ENCODE measurements at places on chromosomes 5 and 9.
A peak's percentile ranks its signal among the peaks of the same experiment; 100 is the strongest.

DNA sequence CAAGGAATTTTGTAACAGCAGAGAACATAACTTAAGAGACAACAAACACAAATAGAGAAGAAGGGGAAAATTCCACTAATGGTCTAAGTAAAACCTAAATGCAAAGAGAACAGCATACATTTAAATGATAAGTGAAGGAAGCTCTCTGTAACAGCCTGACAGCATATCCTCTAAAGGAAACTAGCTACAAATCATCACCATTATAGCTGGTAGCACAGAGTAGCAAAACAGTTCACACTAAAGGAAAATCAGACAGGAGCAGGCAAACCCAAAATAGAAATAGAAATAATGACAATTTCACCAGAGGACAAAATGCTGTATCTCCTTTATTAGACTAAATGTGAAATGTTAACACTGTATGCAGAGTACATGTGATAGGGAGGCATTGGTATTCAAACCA lies 532.8 kb downstream of the PTPRD start:
- no peak for DNase-seq

DNA sequence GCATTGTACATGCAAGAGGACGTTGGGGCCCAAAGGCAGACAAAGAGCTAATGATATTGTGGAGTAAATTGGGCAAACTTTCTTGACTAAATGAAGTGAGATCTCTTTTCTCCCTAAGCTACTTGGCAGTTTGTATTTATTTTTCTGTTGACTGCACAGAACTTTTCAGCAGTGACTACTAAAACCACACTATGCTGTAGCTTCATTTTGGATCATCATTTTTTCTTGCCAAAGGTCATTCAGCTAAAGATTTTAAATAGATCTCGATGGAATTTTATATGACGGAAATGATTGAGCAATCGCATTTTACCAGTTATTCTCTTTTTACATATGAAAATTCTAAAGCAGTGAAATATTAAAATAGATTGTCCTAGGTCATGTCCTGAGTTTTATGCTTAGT lies 286.1 kb upstream of the ACTBL2 start:
- no peak for DNase-seq

DNA sequence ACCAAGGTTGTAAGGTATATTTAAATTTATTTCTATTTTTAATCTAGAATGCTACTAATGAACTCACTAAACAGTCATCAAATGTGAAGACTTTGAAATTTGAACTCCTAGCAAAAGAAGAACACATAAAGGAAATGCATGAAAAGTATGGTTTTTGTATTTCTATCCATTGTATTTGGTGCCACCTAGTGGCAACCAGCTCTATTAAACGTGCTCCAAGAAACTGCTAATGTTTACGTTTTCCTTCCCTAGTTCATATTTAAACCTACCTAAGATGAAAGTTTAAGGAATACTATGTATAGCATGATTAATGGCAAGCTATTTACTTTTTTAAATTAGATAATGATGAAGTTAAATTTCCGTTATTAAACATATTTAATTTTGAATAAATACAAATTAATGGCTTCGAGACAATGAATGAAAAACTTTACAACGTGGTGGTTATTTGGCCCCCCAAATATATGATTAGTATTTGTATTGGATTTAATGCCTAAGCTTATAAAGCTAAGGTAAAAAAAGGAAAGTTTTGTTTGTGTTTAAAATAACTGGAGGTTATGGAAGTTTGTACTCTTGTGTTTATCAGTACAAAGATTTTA lies 115.9 kb upstream of the SH3GL2 start:
- no peak for DNase-seq

DNA sequence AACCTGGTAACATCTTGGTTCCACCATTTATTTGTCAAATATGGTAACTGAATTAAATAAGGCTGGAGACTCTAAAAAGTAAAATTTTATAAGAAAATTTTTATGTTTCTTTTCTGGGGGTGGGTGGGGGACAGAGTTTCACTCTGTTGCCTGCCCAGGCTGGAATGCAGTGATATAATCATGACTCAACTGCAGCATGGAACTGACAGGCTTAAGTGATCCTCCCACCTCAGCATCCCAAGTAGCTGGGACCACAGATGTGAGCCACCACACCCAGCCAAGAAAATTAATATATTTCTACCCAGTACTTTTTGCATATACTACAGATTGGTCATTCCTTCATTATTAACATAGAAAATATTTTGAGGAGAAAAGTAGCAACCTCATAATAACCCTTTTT lies 216.9 kb downstream of the DEPDC1B start:
- no peak for DNase-seq

GRCh38 chr5:158992037-158992740 lies 107.5 kb downstream of the EBF1 start:
- DNase-seq = no peak

DNA sequence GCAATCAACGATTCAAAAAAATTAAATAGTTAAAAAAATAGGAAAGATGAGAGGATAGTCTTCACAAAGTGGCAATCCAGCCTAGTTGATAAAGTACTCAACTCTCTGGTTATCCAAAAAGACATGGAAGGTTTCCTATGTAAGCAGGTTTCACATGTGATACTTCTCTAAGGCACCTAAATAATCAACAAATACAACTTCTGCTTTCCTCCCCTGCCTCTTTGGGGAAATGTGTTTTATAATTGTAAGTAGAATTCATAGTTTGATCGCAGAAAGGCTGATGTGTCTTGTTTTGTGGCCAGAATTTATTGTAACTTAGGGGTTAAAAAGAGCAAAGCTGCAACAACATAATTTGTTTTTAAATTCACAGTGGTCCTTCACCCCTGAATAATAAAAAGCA lies 855.5 kb upstream of the DMAC1 start:
- no peak for DNase-seq

DNA sequence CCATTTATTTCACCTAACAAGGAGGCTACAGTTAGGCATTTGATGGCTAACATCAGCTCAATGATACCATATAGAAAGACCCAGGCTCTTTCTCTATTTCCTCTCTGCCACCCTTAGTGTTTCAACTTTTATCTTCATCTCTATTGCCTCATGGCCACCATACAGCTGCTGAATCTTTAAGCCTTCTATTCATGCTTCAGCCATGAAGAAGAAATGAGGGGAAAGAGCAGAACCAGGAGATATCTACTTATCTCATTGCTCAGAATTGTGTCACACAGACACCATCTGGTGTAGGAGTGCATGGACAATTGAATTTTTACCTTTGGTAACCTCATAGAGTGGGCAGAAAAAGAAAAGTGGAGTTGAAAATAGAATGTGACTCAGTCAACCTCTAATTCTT lies 6.7 kb downstream of the GAPT start:
- no peak for DNase-seq

DNA sequence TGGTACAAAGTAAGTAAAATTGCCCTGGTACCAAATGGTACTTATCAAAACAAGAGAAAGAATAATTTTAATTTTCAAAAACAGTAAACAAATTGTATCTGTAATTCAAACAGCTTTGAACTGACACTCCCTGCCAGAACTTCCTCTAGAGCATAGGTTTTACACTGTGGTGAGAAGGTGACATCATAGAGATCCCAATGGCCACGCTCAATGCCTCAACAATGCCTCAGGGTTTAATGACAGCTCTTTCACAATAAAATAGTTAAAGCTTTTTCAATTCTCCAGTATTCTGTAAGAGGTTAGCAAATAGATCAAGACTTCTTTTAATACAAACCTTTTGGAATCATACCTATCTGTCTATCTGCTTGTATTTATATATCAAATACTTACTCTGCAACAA lies 437.1 kb downstream of the PRR16 start:
- no peak for DNase-seq

DNA sequence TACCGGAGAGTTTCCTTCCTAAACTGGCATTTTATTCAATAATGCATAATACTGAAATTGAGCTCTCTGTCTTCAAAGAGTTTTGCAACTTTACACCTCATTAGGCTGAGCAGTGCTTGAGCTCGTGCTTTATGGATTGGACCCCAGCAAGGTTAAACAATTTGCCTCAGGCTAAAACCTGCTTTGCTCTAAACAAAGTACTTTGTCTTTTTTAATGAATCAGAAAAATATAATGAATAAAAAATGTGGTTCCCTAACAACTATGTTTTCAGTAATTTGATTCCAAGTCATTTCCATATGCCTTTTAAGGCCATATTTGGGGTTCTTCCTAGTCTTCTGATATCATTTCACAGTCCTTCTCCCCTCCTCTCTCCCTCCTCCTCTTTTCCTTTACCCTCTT lies 20.0 kb downstream of the ZNF366 start:
- no peak for DNase-seq

- DNase-seq = no peak
Measured at GRCh38 chr9:31837211-31837610, 547.2 kb upstream of the ACO1 start.

GRCh38 chr5:1726469-1726865 lies 73.2 kb downstream of the MRPL36 start:
- DNase-seq = no peak

DNA sequence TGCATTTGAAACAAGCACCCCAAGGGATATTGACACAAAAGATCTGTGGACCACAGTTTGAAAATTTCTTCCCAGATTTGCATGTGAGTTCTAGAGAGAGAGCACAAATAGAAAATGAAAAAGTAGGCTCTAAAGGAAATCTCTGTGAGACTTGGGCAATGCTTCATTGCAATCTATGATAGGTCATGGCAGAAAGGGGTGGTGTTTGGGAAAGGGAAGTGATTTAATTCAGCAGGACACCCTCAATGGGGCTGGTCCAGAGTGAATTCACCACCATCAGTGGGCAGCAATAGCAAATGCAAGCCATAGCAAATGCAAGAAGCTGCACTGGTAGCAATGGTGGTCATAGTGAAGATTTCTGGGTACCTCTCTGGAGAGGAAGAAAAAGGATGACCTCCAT lies 58.1 kb downstream of the ANKRD55 start:
- no peak for DNase-seq

- DNase-seq = no peak
Measured at GRCh38 chr5:79745255-79745654, 55.6 kb downstream of the CMYA5 start.

GRCh38 chr9:133709015-133709611 lies 29.0 kb downstream of the SARDH start:
- DNase-seq = no peak

DNA sequence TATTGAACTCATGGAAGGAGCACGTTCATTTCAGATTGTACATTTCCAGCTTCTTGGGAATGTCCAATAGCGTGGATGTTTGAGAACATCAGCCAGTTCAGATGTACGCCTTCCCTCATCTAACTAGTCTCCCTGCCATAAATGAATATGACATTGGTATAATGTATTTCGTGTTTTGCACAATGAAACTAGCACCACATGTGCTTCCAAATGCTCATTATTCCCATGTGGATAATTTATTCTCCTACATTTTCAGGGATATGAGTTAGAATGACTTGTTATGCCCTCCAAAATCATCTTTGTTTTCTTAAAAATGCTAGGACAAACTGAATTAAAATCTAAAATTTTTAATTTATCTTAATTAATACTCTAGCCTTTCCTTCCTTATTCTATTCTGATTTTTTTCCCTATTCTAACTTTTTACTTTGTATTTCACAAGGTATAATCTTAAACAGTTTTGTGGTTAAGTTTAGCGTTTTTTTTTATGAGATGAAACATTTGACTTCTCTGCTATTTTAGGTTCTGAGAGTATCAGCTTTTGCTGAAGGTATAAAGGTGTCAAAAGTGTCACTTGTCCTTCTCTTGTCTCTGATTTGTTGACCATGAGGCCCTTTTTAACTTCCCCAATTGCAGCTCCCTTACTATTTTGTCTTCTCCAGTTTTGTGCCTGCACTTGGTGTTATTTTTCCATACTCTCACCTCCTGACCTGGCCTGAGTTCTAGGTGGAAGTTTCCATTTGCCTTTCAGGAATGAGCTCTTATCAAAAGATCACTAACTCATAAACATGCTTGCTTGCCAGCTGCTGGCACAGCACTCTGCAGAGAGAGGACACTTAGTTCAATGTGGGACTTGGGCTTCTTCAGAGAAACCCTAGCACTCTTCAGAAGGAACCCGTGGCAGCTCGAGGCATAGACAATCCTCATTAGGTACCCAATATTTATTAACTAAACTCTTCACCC lies 106.8 kb downstream of the FRMD3 start:
- DNase-seq = no peak

DNA sequence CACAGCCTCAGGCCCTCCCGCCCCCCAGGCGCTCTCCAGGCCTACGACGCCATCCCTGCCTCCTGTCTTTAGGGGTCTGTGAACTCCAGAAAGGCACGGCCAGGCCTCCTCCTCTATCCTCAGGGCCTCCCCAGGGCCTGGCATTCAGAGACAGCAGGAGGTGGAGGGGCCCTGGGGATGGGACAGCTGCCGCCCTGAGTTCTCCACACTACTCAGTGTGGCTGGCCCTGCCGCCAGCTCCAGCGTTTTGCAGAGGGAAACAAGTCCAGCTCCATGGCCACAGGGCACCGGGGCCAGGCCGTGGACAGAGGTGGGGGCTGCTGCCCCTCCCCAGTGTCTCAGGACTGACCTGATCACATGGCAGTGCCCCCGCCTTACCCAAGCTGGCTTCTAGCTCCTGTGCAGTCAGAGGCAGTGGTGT lies 16.4 kb downstream of the SH3GLB2 start:
- no peak for DNase-seq

DNA sequence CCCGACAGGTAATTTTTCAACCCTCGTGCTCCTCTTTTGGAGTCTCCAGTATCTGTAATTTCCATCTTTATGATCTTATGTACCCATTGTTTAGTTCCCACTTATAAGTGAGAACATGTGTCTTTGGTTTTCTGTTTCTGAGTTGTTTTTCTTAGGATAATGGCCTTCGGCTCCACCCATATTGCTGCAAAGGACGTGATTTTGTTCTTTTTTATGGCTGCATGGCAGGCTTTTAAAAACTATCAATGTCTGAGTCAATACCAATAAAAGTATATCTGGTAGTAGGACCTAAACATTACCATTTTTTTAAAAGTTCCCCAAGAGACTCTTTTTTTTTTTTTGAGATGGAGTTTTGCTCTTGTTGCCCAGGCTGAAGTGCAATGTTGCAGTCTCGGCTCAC lies 3.9 kb upstream of the SLC26A2 start:
- DNase-seq = no peak

DNA sequence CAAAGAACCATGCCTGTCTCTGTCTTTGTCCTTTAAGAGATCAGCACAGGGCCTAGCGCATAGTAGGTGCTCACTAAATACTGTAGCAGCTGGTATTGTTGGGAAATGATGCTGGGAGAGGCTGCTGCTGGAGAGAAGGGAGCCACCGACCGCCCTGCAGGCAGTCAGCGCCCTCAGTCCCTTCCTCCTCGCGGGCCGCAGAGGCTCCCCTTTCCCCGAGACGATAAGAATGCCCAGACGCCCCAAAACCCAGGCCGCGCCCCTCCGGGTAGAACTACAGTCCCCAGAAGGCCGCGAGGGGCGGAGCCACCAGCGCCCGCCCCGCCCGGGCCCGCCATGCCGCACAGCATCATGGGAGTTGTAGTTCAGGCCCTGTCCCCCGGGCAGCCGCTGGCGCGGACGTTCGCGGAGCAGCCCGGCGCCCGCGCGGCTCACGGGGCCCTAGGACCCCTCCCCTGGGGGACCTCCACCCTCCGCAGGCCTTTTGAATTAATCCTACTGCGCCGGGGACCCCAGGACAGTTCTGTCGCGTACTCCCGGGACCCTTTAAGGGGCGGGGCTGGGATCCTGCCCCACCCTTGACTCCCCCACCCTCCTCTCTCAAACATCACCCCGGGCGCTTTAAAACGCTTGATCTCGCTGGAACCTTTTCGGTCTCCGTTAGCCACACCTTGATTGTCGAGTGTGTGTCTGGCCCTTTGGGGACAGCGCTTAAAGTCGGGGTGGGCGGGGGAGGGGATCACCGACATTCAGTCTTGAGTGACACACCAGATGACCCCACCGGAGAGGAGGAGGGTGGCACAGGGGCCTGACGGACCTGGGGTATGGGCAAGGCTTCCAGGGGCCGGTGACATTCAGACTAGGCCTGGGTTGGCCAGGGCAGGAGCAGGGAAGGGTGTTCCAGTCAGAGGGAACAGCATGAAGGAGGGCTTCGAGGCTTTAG lies 24.8 kb upstream of the IER5L start:
- peak; percentile 80 for DNase-seq

Measured in activated CD4-positive, CD25-positive, alpha-beta regulatory T cell (primary cell).